HuH-7 (cell line): ENCODE measurements at places on chromosomes 5 and 9.
A peak's percentile ranks its signal among the peaks of the same experiment; 100 is the strongest.

- no peak for DNase-seq
These were observed 184.3 kb downstream of the MTRR start for GRCh38 chr5:8053270-8053669.

GRCh38 chr5:38725371-38725865 is 120.4 kb upstream of the OSMR start:
- no peak for DNase-seq

DNA sequence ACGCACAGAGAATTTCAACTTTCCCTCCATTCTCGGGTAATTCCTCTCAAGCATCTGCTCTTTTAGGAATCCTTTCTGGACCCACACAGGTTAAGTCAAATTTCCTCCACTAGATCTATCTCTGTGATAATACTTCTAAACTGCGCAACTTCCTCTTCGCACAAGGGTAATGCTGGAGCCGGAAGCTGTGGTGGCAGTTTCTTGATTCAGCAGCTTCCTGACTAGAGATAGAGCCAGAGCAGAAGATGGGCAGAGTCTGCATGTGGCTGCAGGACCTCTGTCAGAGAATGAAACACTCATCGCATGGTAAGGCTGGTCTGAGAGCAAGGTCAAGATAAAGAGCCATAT is 11.1 kb upstream of the CDC42SE2 start:
- DNase-seq, result no peak

GRCh38 chr5:23820765-23821471 is 313.5 kb downstream of the PRDM9 start:
- peak; percentile 3 for DNase-seq

GRCh38 chr5:137273511-137273910 is 225.6 kb downstream of the SPOCK1 start:
- no peak for DNase-seq

GRCh38 chr5:9340085-9340484 is 205.8 kb downstream of the SEMA5A start:
- no peak for DNase-seq

GRCh38 chr5:51902512-51902911 is 519.3 kb downstream of the ISL1 start:
- no peak for DNase-seq

DNA sequence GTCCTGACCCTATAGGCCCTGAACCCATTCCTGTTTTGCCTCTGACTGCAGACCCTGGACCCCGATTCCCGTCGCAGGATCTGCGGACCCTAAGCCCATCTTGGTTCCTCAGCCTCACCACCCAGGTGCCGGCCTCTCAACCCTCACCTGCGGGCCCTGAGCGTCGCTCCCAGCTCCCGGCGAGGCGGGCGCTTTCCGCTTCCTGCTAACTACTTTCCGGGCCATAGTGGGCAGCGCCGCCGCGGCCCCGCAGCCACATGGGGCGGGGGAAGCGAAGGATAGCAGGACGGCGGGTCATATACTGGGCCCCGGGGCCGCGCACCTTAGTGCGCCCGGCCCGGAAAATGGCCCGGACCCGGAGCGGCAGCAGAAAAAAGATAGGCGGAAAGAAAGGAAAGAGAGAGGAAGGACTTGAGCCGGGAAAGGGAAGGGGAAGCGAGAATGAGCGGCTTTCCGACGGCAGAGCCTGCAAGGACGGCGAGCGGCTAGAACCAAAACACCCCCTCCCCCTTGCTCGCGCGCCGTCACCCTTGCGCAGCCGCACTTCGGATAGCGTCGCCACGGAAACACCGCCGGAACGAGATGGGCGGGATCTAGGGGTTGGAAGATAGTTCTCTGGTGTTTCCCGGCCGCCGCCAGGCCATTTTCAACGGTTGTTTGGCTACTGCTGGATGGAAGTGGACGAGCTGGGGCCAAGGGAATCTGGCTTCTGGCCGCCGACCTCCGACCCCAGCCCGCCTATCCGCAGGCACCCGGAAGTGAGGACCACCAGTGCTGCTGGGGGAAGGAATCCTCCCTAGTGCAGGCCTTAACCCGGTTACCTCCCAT is at the start of gene DCAF12:
DCAF12 (minus strand) TSS at position 492 of the 828 bp plus-strand sequence; CDS start at position 225, 267 bp downstream.
- DNase-seq, result peak; percentile 85

- DNase-seq, result no peak
These were observed 120.1 kb upstream of the MYO10 start for GRCh38 chr5:17056141-17056631.

DNA sequence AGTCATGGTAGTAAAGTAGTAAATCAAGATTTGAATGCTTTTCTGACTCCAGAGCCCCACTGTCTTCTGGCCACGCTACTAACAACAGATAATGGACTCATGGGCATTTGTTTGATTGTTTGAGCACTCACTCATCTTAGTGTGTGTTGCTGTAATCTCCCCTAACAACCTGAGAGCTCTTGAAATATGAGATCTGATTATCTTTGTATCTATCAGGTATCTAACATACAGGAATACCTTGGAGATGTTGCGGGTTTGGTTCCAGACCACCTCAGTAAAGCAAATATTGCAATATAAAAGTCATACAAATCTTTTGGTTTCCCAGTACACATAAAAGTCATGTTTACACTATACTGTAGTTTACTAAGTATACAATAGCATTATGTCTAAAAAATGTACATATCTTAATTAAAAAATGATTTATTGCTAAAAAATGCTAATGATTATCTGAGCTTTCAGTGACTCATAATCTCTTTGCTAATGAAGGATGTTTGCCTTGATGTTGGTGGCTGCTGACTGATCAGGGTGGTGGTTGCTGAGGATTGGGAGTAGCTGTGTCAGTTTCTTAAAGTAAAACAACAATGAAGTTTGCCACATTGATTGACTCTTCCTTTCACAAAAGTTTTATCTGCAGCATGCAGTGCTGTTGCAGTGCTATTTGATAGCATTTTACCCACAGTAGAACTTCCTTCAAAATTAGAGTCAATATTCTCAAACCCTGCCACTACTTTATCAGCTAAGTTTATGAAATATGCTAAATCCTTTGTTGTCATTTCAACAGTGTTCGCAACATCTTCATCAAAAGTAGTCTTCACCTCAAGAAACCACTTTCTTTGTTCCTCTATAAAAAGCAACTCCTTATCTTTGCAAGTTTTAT is 92.2 kb downstream of the ZNF462 start:
- DNase-seq, result no peak

GRCh38 chr5:154311362-154311761 is 120.8 kb downstream of the GALNT10 start:
- no peak for DNase-seq

GRCh38 chr9:2697492-2697891 is 19.8 kb upstream of the KCNV2 start:
- DNase-seq, result no peak

DNA sequence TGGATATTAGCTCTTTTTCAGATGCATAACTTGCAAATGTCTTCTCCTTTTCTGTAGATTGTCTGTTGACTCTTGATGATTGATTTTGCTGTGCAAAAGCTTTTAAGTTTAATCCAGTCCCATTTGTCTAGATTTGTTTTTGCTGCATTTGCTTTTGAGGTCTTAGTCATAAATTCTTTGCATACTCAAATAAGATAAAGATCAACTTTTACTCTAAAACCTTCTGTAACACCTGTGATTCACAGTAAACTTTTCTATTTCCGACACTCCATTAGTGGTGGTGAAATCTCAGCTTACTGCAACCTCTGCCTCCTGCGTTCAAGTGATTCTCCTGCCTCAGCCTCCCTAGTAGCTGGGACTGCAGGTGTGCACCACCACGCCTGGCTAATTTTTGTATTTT is 239.0 kb upstream of the ST8SIA4 start:
- DNase-seq, result no peak

DNA sequence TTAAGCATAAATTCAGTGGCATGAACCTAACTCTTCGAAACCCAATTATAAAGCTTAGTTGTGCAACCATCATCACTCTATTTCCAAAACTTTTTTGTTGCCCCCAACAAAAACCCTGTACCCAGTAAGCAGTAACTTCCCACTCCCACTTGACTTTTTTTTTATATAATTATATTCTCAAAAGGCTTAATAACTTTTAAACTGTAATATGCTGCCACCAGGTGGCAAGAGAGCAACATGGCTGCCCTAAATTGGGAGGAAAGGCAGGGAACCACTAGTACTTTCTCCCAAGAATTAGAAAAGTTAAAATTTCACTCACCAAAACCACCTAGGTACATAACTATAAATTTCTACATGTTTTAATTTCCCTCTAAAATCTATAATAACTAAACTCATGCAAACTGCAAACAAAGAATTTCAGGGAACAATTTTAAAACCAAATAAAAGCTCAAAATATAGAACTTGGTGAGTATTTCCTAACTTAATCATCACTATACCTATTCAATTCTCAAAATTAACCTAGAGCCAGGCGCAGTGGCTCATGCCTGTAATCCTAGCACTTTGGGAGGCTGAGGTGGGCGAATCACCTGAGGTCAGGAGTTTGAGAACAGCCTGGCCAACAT is 50.2 kb upstream of the RNF38 start:
- DNase-seq, result peak; percentile 58

DNA sequence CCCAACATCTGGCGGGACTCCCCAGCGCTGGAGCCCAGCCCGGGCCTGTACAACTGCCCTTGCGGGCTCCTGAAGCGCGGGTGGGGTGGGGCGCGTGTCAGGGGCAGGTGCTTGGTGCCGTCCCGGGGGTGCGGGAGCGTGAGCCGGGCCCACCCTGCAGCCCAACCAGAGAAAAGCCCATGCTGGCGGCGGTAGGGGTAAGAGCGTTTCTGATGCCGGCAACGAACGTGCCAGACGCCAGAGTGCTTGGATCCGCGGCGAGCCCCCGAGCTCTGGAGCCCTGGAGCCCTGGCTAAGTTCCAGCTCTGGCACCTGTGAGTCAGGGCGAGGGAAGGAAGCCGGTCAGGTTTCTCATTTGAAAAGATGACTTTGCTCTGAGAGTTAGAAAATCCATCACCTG is 58.0 kb downstream of the ZNF510 start:
- DNase-seq, result no peak

GRCh38 chr5:36442796-36443195 is 141.1 kb upstream of the RANBP3L start:
- DNase-seq, result no peak

DNA sequence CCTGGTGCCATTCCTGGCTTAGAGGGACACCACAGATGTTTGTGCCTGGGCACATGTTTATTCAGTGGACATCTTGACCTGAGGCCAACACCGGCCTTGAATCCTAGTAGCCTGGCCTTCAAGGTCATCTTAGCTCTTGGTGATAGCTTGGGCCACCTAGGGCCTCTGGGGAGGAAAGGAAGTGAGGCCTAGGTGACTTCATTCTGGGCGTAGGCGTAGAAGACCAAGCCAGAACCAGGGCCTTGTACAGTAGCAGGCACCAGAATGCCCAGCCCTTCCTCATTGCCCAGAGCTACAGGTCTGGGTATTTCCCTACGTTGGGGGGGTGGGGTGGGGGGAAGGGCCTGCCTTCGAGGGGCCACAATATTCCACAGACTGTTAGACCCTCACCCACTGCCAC is 33.8 kb downstream of the WNK2 start:
- no peak for DNase-seq

DNA sequence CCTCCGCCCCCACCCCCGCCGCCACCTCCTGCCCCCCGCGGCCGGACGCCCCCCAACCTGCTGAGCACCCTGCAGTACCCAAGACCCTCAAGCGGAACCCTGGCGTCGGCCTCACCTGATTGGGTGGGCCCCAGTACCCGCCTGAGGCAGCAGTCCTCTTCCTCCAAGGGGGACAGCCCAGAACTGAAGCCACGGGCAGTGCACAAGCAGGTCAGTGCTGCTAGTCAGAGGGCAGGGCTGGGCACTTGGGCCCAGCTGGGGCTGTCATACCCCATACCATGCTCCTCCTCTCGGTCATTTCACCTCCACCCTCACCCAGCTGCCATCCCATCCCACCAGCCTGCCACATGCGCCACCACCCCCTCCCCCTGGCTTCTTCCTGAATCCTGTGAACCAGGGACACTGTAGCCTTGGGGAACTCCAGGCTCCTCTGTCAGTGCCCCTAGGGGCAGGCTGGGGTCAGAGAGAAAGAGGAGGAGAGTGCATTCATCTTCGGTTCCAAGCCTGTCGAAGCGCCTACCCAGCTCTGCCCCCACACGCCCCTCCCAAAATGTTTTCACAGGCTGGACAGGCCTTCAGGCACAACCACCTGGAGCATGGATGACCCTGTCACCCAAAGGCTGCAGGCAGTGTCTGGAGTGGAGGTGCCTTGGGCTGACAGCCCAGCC is 122.0 kb downstream of the DAB2IP start:
- no peak for DNase-seq

- DNase-seq, result no peak
These were observed 71.4 kb upstream of the WDR41 start for GRCh38 chr5:77563475-77563874.

- no peak for DNase-seq
These were observed 164.4 kb downstream of the FOCAD start for GRCh38 chr9:20848490-20848889.

- DNase-seq, result no peak
These were observed 594.2 kb upstream of the SGCD start for GRCh38 chr5:155732587-155733376.

GRCh38 chr9:79633558-79633957 is 61.8 kb downstream of the TLE4 start:
- no peak for DNase-seq

DNA sequence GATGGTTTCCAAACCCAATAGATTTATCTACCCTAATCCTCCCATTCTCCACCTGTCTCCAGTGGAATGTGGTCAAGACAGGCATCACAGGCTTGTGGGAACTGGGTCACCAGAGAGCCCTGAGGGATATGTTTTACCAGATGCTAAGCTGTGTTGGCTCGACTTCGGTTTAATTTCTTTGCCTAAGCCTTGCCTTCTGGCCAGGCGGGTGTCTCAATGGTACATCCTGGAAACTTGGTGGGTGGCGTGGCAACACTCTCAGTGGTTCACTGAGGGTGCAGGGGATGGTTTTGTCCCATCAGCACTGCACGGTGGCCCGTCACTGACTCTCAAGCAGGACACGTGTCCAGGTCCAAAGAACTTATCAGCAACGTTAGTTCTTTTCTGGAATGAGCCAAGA is 192.2 kb downstream of the TENT4A start:
- DNase-seq, result no peak

DNA sequence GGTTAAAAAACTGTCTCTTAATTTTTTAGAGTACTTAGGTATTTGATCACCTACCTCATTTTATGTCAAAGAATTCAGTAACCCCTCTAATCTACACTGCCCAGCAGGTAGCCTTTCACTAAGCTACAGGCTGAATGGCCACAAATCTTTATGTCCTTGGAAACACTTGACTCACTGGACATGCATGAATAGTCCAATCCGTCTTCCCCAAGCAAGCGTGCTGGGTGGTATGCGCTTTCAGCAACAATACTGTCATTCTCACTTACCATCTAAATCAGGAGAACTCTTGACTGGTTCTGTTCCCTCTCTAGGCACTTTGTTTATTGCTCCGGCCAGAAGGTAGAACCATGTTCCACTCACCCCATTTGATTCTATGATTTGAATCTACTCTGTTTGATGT is 73.1 kb downstream of the TRPM3 start:
- no peak for DNase-seq

DNA sequence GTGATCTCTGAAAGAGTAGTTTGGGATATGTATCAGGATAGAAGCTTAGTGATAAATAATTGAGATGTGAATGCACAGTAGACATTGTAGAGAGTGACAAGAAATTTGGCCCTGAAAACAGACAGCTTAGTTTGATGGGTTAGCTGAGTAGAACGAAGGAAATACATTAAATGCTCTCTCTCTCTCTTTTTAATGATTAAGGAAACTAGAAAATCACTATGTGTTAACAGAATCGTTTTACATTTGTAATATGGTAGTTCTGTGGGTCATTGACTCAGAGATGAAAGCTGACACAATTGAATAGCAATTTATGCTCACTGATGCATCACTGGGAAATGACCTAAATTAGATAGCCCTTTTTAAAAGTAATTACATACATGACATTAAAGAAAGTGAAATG is 739.8 kb upstream of the PTPRD start:
- no peak for DNase-seq
